G401 (cell line): ENCODE measurements at places on chromosomes 7 and 10. TPM values are rescaled to one million over a fixed set of nuclear protein-coding genes. Genes with fewer than 3 reads are reported as not detected.

DNA sequence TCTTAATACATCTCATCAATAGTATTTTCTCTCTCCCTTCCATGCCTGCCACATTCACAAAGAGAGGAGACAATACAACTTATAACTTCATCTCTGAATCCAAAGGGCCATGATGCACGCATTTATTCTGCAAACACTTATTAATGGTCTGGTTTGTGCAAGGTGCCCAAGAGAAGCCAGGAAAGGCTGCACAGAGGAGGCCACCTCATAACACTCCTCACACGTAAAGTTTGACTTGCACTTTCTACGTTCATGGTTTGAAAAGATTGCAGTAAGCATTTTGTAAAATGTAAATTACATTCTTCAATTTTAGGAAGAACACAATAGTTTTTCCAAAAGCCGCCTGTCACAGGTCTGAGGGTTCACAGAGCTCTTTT, 1.2 kb upstream of the PALS2 start:
- DNase-seq, result no peak

PHYH gene
- total RNA-seq, result 32.9 and 43.3 TPM in 2 replicates

DNA sequence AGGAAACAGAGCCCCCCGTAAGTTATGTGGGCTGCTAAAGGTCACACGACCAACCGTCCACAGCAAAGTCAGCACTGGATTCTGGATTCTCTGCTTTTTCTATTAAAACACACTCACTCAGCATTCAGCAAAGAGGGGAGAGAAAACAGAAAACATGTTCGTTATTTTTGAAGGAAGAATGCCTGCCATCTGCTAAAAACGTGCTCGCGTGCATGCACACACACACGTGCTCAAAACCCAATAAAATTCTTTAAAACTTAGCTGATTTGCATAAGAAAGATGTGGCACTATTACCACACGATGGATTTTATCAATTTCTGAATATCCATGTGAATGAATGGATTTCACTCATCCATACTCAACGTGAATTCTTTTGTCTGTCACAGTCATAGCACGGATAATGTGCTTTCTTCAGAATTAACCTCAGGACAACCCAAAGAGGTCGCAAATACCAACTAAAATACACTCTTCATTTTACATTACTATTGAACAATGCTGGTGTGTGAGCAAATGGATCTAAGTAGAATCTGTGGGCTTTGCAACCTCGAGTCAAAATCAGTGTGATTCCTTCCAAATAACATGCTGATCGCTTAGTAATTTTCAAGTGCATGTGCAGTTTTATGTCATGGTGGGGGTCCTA, 40.8 kb downstream of the NRP1 start:
- DNase-seq, result no peak

DNA sequence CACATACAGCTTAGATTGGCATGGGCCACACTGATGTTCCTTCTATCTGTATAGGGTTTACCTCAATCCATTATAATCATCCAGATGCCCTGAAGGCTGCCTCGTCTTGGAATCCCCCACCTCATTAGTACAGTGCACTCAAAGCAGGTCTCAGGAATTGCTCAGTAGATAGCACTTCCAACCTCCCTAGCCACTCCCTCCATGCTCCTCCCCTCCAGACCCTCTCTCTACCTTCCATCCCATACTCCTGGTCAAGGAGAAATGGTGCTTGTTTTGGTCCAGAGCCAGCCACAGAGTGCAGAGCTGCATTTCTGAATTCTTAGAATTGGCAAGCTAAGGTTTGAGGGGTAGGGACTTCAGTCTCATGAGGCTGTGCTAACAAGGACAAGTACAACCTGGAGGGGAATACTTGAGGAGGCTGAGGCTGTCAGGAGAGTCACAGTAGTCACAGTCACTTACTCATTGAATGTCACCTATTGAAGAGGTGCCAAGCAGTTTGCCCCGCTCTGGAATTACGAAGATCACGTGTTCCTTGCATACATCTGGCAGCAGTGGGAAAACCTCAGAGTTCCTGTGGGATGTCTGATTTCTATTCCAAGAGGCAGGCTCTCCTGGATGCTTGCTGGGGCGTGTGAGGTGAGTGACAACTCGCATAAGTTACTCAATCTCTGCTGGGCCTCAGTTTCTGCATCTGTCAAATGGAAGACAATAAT, 60.7 kb upstream of the ZNF746 start:
- DNase-seq, result no peak

DNA sequence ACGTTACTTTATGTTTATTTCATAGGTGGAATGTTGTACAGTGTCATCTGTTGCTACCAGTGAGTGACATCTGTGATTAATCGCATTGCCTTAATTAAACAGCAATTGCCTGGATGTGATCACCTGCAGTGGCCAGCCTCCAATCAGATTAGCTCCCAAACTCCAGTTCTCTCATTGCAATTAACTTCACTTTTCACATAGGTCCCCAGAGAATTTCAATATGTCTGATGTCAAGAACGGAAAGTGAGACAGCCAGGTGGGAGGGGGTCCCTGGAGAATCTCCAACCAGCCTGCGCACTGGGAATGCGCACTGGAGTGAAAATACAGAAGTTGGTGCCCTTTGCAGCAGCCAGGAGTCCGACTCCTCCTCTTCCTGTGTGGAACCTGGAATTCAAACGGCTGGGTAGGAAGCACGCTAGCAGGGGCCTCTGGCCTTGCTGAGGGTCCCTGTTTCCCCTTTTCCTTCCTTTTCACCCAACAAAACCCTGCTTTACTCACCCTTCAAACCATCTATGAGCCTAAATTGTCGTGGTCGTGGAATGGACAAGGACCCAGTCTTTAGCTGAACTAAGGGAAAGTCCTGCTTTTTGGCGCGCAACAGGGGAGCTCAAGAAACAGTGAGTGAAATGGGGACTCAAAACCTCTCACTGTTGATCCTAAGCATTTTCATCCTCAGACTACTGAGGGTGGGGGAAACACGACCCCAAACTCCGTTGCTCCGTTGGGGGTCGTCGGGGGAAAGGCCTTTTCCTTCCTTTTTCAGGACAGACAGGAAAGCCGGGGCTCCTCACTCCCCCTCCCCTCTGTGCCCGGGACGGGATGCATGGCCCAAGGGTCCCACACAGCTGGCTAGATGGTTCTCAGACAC, 1355.5 kb upstream of the LRRTM3 start:
- DNase-seq, result peak; percentile 28

GRCh38 chr7:5795752-5796475, 14.5 kb upstream of the RNF216 start:
- DNase-seq, result no peak

MMD2 gene
- total RNA-seq, result not detected in 2 replicates

GRCh38 chr7:117231047-117231359, 91.9 kb downstream of the WNT2 start:
- DNase-seq, result no peak

AKR1C3 gene
- 1.4 TPM in 1 of 2 replicates, not detected in the other for total RNA-seq

DNA sequence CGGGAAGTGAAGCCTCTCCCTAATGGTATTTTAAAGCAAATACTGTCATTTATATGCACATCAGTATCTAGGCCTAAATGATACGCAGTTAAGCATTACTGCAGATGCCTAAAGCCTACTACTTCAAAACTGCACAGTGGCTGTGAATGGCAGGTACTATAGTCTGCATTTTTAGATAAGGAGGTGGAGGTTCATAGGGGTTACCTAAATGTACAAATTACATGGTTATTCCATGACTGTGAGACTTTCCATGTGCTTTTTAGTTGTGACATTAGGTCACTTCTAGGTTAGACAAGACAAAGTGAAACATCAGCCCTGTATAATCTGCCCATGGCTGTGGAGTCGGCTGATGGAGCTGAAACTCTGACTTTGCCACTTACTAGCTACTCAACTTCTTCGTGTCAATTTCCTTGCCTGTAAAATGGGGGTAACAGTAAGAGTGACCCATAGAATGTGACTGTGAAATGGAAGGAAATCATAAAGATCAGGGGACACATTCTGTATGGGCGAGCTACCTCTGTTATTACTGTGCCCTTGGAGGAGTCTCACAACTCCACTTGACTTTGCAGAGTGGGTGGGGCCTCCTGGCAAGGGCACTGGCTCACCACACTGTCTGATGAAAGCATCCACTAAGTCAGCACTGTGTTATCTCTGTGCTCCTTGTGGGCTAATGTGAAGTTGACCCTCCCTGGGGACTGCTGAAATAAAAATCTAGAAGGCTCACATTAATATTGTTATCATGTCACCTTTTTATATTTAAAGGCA, 239.4 kb downstream of the TNS3 start:
- no peak for DNase-seq

EMX2 gene
- not detected in 2 replicates for total RNA-seq

DNA sequence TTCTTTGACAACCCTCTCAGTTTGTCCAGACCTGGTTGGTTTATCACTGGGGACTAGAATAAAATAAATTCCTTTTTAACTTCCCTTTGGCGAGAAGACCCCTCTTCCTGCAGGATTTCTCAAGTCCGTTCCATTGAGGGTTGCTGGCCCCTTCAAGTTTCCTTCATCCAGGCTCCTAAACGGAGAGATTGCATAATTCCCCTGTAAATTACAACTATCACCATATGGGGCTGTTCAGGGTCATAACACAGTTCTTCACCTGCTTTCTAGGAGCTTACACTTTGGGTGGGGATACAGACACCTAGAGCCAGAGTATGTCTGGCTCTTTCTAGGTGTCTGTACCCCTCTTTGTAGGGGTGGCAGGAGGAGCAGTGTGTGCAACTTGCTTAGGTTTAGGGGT, 3.3 kb upstream of the COPS6 start:
- DNase-seq, result no peak

DENND2A gene
- total RNA-seq, result 7.9 and 13.4 TPM in 2 replicates

- DNase-seq, result peak; percentile 21
These were observed 82.4 kb downstream of the SRPK2 start for GRCh38 chr7:105306298-105306748.

DNA sequence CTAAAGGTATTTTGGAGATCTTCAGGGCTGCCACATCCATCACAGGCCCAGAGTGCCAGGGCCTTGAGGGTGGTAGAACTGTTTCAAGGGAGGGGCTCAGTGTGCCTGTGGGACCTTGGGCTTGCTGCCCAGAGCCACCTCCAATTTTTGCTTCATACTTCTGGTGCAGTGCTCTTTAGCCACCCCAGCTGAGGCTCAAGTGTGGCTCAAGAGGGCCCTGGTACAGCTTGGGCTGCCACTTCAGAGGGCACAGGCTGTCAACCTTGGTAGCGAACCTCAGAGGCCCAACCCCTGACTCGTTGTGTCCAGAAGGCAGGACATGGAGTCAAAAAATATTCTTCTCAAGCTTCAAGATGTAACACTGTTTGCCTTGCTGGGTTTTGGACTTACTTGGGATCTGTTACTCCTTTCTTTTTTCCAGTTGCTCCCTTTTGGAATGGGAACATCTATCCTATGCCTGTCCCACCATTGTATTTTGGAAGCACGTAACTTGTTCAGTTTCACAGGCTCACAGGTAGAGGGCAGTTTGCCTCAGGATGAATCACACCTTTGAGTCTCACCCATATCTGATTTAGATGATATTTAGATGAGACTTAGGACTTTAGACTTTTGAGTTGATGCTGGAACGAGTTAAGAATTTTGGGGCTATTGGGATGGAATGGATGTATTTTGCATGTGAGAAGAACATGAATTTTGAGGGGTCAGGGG, 224.8 kb downstream of the RPS24 start:
- peak; percentile 51 for DNase-seq

TMEM236 gene
- total RNA-seq, result not detected in 2 replicates

DNA sequence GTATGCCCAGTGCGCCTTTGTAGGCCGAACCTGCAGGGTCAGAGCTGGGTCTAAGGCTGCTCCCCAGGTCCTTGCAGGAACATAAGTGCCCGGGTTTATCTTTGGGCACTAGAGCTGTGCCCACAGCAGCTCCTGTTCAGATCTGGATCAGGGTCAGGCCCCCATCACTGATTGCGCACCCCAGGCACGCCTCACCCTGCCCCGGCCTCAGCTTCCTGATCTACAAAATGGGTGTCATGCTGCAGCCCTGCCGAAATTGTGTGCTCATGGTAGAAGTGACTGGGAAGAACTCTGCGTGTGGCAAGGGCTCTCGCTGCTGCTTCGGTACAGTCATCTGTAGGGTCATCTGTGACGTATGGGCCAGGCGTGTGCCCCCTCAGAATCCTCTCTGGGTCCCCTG, 100.7 kb downstream of the GRK5 start:
- no peak for DNase-seq

- no peak for DNase-seq
These were observed 215.9 kb downstream of the RAB11FIP2 start for GRCh38 chr10:117830787-117831212.

DNA sequence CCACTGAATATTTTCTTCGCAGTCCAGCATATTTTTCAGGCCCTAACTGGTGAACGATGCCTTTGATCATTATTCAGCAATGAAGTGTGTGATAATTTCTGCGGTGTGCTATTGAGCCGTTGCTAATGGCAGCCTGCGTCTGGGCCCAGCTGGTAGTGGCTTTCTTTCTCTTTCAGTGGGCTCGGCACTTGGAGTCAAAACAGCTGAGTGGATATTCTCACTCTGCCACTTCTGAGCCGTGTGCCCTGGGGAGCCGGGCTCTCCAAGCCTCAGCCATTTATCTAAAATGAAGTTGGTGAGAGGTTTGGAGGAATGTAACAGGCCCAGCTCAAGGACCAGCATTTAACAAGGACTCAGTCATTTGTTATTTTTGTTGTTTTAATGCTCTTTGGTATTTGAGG, 87.5 kb upstream of the IFRD1 start:
- DNase-seq, result no peak

GRCh38 chr7:134514663-134515062, 12.7 kb upstream of the AKR1B10 start:
- peak; percentile 63 for DNase-seq

- no peak for DNase-seq
These were observed 54.8 kb downstream of the TBXAS1 start for GRCh38 chr7:139883814-139884213.

DNA sequence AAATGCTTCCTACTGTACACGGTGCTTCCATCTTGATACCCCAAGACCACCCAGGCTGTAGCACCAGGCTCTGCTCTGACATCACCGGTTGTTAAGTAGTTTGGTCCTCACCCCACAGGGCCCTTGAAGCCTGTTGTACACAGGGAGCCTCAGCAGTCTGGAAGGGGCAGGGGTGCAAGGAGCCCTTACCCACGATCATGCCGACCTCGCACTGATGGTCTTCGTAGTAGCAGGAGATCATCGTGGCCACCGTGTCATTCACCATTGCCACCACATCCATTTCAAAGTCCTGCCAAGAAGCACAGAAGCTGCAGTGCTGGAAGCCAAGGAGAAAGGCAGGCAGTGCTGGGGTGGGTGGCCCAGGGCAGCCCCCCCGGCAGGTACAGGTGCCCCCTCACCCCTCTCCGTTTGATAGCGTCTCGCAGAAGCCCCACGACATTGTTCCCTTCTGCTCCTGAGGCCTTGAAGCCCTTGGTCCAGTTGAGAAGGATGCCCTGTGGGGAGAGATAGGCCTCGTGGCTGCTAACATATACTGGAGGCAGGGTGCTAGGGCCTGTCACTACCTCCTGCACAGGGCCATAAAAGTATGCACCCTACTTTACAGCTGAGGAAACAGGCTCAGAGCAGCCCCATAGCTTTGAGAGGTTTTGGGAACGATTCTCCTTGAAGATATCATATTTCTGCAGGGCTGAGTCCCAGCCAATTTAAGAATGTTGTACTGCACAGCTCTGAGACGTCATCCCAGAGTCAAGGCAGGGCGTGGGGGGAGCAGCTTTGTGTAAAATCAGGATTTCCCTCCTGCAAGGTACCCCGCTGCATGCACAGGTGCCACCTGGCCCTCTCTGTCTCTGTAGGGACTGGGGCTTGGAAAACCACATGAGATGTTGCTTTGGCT, 8.7 kb upstream of the MYL7 start:
- DNase-seq, result no peak

SAP25 gene
- not detected in 2 replicates for total RNA-seq
